ENCODE measurements at places on chromosomes 4 and X. TPM values are rescaled to one million over a fixed set of nuclear protein-coding genes. Genes with fewer than 3 reads are reported as not detected.

ARMCX4 gene
- 4.3 TPM for total RNA-seq

CLDN2 gene
- total RNA-seq: not detected

USP27X gene
- 3.5 TPM for total RNA-seq

NKX3-2 gene
- not detected for total RNA-seq

DNA sequence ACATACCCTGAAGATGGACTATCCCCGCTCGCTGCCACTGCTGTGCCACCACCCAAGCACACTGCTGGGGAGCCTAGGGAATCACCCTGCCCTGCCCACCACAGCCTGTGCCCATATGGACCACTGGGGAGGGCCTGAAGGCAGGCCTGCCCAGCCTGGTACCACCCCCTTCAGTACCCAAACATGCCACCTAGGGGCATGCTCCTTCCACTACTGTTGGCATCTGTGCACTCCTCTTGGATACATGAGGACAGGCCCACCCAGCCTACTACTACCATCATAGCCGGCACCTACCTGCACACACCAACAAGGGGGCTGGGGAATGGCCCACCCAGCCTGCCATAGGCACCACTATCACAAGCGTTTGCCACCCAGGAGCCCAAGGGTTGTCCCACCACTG is 30.1 kb upstream of the PRDX4 start:
- DNase-seq: peak; percentile 20

- no peak for DNase-seq
Observed at GRCh38 chr4:128471576-128471975, 184.0 kb upstream of the PGRMC2 start.

DNA sequence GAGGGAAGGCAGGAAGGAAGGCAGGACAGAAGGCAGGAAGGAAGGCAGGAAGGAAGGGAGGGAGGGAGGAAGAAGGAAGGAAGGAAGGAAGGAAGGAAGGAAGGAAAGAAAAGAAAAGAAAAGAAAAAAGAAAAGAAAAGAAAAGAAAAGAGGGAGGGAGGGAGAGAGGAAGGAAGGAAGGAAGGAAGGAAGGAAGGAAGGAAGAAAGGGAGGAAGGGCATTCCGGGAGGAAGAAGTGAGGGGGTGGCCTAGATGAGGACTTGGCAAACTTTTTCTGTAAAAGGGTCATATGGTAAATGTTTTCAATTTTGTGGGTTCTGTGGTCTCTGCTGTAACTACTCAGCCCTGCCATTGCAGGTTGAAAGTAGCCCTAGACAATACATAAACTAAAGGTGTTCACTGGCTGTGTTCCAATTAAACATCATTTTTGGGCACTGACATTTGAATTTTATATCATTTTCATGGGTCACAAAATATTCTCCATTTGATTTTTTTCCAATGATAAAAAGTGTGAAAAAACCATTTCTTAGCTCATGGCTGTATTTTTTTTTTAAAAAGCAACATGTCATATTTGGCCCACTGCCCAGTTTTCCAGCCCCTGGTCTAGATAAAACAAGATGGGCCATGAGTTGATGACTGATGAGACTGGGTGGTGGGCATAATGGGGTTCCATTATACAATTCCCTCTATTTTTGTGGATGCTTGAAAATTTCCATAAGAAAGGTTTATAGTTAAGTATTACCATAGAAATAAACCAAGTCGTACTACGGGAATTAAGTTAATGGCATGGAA is 3.1 kb downstream of the ZNF630 start:
- DNase-seq: no peak

DNA sequence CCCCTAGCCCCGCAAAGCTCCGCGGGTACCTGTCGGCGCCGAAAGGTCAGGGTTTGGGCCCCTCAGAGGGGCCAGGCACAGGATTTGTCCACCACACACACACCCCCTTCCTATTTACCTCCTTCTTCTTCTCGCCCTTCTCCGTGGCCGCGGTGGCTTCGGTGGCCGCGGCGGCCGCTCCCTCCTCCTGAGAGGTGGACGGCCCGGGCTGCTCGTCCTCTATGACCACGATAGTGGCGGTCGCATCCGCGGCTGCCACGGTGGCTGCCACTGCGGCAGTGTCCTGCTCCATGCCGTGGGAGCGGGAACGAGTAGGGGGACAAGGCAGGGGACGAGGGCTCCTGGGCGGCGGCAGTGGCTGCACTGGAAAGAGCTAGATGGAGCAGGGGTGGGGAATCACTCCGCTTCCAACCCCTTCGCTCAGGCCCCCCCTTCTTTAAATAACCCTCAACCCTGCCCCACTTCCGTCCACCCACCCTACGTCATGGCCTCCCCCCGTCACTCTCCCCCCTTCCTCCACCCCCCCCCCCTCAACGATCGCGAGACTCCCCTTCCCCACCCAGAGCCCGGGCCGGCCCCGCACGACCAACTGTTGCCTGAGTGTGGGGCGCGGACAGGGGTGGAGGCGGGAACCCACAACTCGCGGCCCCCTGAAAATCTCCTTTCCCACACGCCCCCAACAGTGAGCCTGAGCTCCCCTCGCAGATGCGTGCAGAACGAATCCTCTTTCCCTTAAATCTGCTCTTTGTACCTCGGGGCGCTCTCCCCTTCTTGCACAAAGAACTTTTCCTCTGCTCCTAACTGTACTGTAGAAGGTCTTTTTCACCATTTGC is at the start of gene SMARCA1:
Gene SMARCA1 (minus strand): TSS at position 412 of the 833 bp plus-strand sequence. CDS start 120 bp downstream, at position 292.
- DNase-seq: no peak

GRCh38 chrX:73213734-73214425 is 771 bp downstream of the NAP1L2 start:
- DNase-seq: no peak

- DNase-seq: no peak
Observed at GRCh38 chr4:52853351-52853750, 8.8 kb upstream of the RASL11B start.

- no peak for DNase-seq
Observed at GRCh38 chrX:14590693-14591424, 61.5 kb downstream of the GLRA2 start.

DNA sequence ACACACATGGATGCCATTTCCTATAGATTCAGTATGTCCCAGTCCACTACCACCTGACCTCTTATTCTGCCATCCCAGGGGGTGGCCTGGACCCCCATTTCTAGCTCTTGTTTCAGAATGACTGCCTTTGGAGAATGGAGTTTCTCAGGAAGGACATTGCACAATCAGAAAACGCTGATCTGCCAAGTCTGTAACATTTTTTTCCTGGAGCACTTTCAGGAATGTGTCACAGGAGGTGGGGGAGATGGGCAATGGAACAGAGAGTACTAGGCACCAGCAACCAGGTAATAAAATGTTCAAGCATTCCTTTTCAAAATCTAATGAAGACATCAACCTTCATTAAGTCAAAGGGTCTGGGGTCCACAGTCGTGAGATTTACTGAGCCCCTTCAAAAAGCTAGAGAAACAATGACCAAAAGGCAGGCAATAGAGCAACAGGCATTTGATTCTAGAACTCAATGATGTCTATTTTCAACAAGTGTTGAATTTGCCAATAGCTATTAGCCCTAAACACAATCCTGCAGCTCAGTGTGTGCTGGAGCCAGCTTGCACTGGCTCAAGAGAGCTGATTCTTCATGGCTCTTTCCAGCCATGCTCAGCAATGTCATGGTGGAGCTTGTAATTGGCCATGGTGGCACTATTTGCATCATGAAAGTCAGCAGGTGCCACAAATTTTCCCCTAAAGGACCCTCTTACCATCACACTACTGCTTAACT is 87.1 kb downstream of the KDR start:
- DNase-seq: no peak

GRCh38 chr4:174157106-174157607 is 126.3 kb downstream of the FBXO8 start:
- no peak for DNase-seq

GRCh38 chrX:46310815-46311497 is 234.3 kb downstream of the ZNF674 start:
- no peak for DNase-seq

DNA sequence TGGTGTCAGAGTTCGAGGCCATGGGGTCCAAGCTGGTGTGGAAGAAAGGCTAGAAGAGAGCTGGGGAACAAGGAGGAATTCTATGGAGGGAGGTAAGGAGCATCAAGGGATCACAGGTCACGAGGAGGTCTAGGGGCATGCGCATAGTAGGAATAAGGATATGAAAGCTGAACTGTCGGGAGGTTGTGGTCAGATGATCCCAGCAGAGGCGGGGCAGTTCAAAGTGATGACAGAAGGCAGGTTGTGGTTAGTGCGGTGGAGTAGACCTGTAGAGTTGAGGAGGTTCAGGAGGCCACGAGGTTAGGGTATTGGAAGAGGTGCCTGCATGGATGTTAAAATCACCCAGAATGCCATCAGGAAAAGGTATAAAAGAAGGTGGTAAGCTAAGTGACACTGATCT is 156.3 kb downstream of the TMEM164 start:
- no peak for DNase-seq

DNA sequence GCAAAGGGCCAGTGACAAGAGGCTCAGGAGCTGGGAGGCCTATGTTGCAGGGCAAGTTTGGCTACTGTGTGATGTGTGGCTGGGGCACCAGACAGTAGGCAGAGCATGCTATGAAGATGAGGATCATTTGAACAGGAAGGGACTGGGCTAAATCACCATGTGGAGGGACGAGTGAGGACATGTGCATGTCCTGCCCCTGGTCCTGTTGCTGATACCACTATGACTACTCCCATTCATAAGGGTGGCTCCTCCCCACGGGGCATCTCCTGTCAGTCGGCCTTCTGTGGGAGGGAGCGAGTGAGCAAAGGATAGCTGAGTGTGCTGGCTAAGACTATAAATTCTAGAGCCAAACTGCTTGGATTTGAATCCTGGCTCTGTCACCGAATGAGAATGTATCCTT is 139.2 kb downstream of the TMEM164 start:
- DNase-seq: no peak

DNA sequence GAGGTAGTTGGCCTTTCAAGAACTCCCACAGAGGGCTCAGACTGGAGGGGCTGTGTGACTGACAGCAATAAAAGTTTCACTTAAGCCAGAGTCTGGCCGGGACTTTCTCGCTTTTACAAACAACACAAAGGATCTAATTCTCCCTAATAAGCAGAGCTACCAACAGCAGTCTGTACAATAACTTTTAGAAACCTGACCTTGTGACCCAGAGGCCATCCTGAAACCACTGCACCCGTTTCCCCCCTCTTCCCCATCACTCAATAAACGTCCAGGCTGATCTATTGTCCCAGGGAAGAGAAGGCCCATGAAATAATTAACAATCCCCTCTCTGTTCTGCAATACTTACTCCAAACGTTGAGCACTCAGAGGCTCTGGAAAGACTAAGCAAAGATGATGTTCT is 442.4 kb downstream of the ZIC3 start:
- no peak for DNase-seq

DNA sequence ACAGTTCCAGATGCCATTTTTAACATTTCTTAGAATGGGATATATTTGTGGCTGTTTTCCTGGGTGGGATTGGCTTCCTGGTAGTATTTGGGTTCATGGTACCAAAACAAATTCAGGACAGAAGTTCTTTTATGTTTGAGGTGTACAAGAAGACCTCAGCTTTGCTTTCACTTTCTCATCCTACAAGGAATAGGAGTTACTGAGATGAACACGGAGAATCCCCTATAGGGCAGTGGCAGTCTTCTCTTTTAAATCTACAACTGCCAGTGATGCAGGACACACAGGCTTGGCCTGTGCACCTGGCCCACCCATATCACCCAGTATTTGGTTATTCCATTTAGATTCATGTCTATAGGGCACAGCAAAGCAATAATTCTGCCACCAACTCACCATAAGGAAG is 35.2 kb downstream of the SLC10A7 start:
- DNase-seq: no peak
